ENCODE measurements at places on chromosomes 5 and 9.

- DNase-seq = no peak
Measured at GRCh38 chr5:68261569-68262065, 46.1 kb downstream of the PIK3R1 start.

- DNase-seq = no peak
Measured at GRCh38 chr9:34365282-34365681, 11.4 kb downstream of the MYORG start.

DNA sequence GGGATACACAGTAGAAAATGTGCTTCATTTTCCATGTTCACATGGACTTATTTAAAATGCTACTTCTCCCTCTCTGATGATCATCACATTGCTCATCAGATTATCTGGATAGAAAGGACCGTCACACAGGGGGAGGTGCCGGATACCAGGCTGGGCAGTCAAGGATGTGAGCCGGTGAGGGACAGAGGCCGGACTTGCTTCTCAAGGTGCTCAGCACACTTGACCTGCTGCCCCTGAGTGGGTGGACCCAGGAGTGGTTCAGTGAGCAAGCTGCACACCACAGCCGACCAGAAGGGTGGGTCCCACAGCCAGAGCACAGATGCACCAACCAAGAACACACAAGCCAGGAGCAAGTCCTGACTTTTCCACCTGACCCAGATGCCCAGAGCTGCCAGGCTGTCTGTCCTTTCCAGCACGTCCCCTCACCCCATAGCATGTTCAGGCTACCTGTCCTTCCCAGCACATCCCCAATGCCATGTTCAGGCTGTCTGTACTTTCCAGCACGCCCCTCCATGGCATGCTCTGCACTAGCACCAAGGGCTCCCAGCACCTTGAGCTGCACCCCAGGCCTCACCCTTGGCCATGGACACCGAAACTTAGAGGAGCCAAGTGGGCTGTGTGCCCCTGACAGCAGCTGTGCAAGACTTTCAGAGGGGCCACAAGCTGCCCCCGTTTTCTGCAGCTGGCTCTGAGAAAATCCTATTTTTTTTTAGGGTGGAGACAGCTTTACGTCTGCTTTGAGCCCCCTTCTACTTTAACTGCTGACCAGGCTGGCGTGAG is 77.8 kb downstream of the SECISBP2 start:
- DNase-seq = no peak

DNA sequence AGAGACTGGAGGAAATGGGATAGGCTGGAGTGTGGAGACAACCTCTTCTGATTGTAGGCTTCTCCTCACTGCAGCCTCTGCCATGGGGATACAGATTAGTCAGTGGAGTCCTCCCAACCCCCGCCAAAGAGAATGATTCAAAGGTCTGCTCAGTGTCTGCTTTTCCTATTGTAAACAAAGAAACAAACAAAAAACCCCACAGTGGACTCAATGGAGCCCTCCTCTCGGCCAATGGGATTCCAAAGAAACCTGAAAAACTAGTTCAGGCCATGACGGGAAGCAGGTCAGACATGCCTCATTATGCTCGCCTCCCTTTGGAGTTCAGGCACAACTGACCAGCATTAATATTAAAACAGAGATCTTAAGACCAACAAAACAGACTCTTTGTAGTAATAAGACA is 85.8 kb downstream of the SEC61B start:
- no peak for DNase-seq

- no peak for DNase-seq
Measured at GRCh38 chr9:137244486-137245449, 3.7 kb downstream of the TUBB4B start.

DNA sequence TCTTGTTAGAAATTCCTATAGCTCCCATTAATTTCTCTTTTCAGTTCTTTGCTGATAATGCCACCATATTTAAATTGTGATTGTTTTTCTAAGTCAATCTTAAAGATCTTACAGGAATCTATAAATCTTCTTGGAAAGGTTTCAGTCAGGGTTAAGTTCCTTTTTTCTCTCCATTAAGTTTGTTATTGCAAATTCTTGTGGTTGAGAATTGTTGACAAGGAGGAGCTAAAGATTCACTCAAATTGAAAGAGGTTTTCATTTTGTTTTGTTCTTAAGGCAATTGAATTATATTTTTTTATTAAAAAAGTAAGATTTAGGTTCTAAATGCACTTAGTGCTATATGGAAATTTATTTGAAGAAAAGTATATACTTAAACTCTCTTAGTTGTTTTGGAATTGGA is 213.4 kb downstream of the PRR16 start:
- no peak for DNase-seq

- no peak for DNase-seq
Measured at GRCh38 chr9:17571825-17572224, 7.0 kb upstream of the SH3GL2 start.

GRCh38 chr5:355379-355935 is 33.9 kb downstream of the AHRR start:
- no peak for DNase-seq

DNA sequence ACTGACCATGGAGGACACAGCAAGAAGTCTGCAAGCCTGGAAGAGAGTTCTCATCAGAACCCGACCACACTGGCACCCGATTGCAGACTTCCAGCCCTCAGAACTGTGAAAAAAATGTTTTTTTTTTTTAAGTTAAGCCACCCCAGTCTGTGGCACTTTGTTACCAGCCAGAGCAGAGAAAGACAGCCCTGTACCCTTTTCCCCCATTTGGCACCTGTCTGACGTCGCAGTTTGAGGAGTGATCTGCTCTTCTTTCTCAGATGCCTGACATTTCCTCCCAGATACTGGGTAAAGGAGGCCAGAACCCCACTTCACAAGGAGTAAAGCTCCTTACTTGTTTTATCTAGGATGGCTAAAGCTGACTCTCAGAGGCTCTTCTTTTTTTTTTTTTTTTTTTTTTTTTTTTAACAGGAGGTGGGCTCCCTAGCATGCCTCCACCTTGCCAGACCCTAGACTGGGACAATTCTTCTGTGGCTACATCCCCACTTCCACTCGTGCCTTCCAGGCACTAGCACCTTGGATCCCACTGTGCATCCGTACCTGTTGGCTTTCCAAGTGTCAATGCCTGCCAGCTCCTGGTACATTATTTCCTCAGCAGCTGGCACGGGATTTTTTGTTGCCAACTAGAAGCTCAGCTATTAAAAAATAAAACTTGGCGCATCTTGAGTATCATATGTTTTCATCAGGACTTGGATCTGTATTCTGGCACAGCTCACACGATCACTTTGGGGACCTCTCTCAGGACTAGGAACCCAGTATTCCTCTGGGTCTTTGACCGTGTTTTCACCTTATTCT is 14.4 kb downstream of the CAMK4 start:
- no peak for DNase-seq

- DNase-seq = no peak
Measured at GRCh38 chr5:157542282-157543000, 33.1 kb downstream of the ADAM19 start.

GRCh38 chr9:112032743-112033142 is 136.1 kb downstream of the UGCG start:
- no peak for DNase-seq

- DNase-seq = no peak
Measured at GRCh38 chr9:136831720-136832104, 10.6 kb upstream of the AJM1 start.

GRCh38 chr5:81718300-81718699 is 32.6 kb downstream of the SSBP2 start:
- DNase-seq = no peak

DNA sequence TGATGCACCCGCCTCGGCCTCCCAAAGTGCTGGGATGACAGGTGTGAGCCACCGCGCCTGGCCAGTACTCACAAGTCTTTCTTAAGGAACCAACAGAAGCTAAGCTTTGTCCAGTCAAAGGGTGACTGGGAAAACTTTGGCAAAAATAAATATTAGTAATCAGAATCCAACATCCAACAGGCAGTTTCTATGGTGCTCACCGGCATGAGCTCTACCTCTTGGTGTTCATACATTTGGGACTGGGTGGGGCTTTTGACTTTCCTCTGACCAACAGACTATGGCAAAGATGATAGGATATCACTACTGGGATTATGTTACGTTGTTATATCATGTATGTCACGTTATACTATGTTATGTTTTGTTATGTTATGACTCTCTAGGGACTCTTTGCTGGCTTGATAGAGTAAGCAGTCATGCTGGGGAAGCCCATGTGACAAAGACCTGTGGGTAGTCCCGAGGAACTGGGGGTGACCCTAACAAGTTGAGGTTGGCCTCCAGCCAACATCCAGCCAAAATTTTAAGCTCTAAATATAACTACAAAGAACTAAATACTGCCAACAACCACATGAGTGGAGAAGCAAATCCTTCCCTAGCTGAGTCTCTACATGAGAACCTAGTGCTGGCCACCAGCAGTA is 6.0 kb downstream of the RASGEF1C start:
- DNase-seq = no peak

DNA sequence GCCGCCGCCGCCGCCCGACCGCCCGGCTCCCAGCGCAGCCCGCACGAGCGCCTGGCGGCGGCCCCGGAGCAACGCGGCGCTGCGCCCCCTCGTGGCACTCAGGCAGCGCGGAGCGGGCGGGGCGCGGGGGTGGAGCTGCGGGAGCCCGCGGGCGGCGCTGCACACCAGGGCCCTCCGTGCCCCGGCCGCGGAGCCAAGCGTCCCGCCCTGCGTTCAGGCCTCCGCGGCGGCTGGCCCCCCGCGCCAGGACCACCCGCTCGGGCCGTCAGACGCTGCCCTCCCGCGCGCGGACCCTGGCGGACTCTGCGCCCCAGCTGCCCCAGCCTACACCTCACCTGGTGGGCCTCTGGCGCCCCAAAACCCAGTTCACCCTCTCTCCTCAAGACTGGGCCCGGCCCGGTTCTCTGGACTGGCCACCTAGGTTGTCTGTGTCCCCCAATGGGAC is at the start of gene RASGEF1C:
TSS of gene RASGEF1C (minus strand) at position 75 of the 445 bp plus-strand sequence. CDS start 71,159 bp downstream, outside the sequence.
- peak; percentile 84 for DNase-seq

GRCh38 chr9:34997379-34997781 is 7.8 kb downstream of the DNAJB5 start:
- peak; percentile 0 for DNase-seq

GRCh38 chr5:159786901-159787691 is 129.2 kb upstream of the ADRA1B start:
- no peak for DNase-seq

DNA sequence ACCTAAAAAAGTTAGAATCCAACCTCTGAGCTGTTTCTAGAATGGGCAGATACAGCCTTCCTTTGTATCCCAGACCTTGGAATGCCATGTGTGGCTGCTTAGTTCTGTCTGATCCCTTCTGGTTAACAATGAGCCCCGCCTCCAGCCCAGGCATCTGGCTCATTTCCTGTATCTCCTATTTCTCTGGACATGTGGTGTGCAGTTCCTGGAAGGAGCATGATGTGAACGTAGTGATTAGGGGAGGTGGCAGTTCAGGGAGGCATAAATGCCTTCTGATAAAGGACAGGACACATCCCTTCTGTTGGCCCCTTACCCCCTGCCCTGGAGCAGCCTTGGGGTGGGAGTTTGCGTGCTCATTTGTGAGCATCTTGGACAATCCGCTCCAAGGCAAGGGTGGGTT is 243.0 kb downstream of the ZSWIM6 start:
- peak; percentile 52 for DNase-seq

DNA sequence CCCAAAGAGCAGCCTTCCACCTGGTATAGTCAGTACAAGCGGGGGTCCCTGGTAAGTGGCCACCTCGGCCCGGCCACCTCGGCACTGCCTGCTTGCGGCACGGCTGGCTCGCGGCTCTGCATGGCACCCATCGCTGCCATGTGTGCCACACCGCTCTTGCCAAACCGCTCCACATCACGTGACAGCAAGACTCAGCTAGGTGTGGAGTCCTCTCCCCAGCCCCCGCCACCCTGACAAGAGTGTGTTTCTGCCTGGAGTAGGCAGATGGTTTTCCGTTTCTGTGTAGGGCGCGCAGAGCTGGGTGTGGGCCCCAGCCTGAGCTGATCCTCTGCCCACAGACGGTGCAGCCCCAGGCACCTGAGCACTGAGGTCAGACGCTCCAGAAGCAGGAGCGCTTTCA is 50.5 kb upstream of the FCN2 start:
- DNase-seq = no peak

DNA sequence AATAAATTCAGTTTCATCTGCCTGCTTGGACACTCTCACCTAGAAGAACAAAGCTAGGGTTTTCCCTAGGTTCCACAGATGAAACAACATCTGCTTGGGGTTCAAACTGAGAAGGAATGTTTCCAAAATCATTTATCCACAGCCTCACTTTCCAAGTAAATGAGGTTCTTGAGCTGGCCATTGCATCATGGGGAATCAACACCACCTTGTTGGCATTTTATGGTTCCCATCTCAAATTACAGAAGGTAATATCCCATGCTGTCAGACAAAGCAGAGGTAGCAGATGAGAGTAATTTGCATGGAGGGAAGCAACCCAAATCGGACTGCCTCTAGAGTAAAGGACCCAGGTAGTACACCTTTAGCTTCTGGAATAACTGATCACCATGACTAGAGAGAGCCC is 10.5 kb upstream of the NR4A3 start:
- no peak for DNase-seq

DNA sequence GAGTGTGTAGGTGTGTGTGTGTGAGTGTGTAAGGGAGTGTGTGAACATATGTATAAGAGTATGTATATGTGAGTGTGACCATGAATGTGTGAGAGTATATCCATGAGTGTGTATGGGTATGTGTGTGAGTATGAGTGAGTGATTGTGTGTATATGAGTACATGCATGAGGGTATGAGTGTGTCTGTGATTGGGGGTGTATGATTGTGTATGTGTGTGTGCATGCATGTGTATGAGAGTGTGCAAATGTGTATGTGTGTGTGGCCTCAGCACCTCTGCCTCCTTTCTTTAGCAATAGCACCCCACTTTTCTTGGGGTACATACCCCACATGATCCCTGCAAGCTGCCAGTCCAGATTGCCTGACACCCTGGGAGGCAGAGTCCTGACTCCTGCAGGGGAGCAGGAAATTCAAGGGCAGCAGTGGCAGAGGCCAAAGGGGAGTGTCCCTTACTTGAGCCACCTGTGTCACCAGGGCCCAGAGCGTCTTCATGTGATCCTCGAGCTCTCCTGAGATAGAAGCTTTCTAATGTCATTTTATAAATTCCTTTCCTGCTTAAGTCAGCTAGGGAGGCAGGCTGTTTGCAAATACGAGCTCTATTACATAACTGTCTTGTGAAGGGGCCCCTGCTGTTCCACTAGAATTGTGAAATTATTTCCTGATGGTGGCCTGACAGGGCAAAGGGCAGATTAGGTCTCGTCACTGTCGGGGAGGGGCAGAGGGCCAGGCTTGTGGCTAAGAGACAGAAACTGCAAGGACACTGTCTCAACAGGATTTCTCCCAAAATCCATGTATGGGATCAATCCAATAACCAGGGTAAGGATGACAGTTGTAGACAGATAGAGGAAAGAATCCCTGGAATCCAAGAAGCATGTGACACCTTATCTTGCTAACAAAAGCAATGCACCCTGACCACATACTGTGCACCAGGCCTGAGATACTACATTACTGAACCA is 389.1 kb downstream of the GADD45G start:
- DNase-seq = peak; percentile 19

- DNase-seq = no peak
Measured at GRCh38 chr5:174118823-174119467, 73.4 kb downstream of the NSG2 start.

- no peak for DNase-seq
Measured at GRCh38 chr5:3958389-3958788, 362.8 kb downstream of the IRX1 start.

DNA sequence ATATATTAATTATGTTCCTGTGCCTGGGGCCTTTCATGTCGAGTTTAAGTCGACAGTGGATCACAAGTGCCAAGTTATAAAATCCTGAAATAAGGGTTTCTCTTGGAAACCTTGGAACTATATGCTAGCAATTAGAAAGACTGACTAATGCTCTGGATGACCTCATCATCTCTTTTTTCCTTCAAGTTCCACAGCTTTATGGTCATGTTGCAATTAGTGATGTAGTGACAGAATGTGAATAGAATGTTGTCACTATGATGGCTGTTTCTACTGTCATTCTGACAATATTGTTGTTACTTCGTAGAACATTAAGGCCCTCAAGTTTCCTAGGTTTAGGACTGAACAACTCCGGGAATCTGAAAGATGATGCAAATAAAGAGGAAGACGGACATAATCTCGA is 368.0 kb upstream of the SEMA6A start:
- no peak for DNase-seq

Measured in hepatic stellate cell (primary cell).